ENCODE measurements at places on chromosomes 3 and 15. TPM values are rescaled to one million over a fixed set of nuclear protein-coding genes. Genes with fewer than 3 reads are reported as not detected.

Gene NPAP1
- not detected for polyA plus RNA-seq

Gene SUCLG2
- polyA plus RNA-seq = 49.4 TPM

DNA sequence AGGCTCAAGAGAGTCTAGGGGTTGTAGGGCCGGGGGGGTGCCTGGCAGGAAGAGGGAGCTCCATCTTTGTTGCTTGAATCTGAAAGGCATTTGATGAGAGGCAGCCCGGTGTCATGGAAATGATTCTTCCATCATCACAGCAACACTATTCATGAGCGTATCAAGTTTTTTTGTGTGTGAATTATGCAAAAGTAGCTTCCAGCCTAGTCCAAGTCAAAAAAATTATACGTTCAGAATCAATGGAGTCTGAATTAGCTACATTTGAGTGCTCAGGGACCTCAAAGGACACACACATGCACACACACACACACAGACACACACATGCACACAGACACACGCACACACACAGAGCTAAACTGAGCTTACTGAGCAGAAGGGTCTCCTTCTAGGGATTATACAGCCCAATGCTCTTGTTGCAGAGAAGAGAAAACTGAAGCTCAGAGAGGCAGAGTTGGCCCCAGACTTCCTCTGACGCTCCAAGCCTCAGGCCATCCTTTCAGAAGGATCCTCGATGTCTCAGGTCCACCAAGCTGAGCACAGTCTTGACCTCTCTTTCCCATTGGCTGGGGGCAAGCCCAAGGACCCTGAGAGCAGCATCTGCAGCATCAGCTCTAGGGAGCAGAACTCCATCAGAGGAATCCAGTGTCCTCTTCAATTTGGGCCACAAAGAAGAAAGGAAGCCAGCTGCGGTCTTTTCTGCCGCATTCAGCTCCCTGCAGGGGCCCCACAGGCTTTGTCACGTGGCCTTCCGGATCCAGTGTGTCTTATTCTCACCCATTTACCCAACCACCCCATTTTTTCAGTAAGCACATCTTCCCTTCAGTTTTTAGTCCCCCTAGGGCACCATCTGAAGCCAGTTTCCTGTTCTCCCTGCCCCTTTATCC, 228.0 kb downstream of the UACA start:
- peak overlapping the region; percentile 72 for H3K4me3 ChIP-seq
- H3K36me3 ChIP-seq = peaks cover 5% of the 10 kb centered on the region
- peak overlapping the region; percentile 63 for H3K27ac ChIP-seq
- H3K4me1 ChIP-seq = peaks cover 33% of the 10 kb centered on the region
- peaks cover 6% of the 10 kb centered on the region for H3K27me3 ChIP-seq

GRCh38 chr3:174498638-174499037, 360.5 kb upstream of the NAALADL2 start:
- H3K27ac ChIP-seq = no peak overlapping the region
- no peak overlapping the region for H3K4me3 ChIP-seq
- no peaks in the 10 kb centered on the region for H3K36me3 ChIP-seq
- H3K27me3 ChIP-seq = no peaks in the 10 kb centered on the region
- DNase-seq = no peak
- no peaks in the 10 kb centered on the region for H3K4me1 ChIP-seq

- no peak for DNase-seq
- no peaks in the 10 kb centered on the region for H3K36me3 ChIP-seq
- H3K4me1 ChIP-seq = no peaks in the 10 kb centered on the region
- no peak overlapping the region for H3K27ac ChIP-seq
Observed at GRCh38 chr15:62491642-62492041, 326.6 kb upstream of the C2CD4B start.

All from immature natural killer cell (primary cell).